ENCODE measurements at places on chromosomes 4 and X.

DNA sequence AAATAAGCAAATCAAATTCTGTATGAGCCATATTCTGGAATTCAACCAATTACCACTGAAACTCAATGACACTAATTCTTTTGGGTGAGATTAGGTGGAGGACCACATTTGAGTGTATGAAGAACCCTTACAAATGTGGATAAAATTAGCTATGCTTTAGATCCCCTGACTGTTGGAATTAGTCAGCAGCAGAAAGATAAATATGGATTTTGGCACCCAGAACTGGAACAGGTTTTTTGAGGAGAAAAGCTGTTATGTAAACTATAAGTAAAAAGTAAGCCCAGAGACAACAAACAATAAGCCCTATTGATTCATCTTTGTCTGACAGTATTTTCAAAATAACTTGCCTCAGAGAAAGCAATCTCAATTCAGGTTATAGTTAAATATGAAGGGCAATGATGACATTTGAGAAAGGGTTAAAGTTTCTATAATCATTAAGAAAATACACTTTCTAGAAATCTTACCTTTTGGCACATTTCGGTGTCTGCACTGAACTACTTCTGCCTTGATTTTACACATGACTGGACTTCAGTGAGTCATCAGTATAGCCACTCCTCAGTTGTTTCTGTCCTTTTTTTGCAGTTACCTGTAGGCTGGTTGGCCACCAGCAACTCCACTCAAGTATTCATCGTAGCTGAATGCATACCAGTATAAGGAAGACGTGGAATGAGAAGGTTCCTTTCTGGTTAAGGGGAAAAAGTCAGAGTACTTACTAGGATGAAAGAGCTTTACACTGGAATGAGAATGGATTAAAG lies 80.0 kb downstream of the KCTD8 start:
- no peak for DNase-seq

- no peak for DNase-seq
Observed at GRCh38 chrX:52933976-52934703, 24.2 kb downstream of the FAM156A start.

GRCh38 chrX:1502241-1502640 lies 34.7 kb downstream of the P2RY8 start:
- no peak for DNase-seq

DNA sequence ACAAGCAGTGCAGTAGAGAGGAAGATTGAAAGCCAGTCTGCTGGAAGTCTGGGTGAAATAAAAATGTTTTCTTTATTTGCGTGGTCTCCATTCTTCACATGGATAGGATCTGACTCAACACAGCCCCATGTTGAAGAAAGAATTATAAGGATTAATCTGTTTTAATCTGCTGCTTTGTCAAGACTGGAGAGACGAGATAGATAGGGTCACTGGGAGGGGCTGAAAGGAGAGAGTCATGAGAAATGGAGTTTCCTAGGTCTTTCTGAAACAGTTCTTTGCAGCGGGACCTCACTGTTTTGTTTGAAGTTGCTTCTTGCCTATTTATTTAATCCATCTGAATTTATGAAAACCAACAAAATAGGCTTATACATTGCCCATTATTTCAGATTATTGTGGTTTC lies 32.4 kb upstream of the RHOH start:
- no peak for DNase-seq

GRCh38 chr4:8832113-8832915 lies 39.3 kb downstream of the HMX1 start:
- no peak for DNase-seq

GRCh38 chr4:42637867-42638266 lies 19.0 kb downstream of the ATP8A1 start:
- DNase-seq, result no peak

GRCh38 chr4:4446434-4446833 lies 59.5 kb downstream of the NSG1 start:
- no peak for DNase-seq

DNA sequence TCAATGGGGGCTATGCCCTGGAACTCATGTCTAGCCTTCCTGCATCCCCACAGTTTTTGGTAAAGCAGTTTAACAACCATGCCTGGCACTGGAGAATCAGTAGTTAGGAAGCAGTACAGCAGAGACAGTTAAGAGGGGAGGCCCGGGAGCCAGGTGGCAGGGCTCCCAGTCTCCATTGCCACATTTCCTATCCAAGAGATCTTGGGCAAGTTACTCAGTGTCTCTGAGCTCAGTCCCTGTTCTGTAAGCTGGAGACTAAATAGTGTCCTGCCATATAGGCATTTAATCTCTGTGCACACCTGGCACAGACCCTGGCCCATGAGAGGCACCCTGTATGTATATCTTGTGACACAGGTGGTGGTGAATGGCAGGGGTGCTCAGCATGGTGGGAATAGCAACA lies 156.1 kb upstream of the EOLA2 start:
- no peak for DNase-seq

- no peak for DNase-seq
Observed at GRCh38 chrX:24448762-24449250, 16.3 kb upstream of the PDK3 start.

DNA sequence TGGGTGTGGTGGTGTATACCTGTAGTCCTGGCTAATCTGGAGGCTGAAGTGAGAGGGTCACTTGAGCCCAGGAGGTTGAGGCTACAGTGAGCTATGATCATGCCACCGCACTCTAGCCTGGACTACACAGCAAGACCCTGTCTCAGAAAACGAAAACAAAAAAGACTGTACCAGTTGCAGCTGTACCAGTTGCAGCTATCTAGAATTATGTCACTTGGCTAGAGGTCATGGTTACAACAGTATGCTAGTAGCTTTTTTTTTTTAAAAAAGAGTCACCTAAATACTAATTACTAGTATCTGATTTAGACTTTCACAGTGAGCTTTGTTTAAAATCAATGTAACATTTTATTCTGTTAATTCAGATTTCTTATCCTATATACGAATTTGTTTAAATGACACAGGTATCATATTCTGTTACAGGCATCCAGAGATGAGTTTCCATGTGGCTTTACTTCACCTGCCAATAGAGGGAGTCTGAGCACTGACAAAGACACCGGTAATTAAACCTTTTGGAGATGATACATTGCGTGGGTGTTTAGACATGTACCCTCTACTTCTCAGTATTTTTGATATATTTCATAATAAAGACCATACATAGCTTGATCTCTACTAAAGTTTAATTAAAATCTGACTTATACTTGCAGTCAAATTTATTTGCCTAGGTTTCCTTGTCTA lies 100.2 kb upstream of the IL13RA1 start:
- DNase-seq, result no peak

GRCh38 chrX:99394456-99394855 lies 1015.6 kb downstream of the PCDH19 start:
- DNase-seq, result no peak

- no peak for DNase-seq
Observed at GRCh38 chr4:1769692-1770091, 23.4 kb upstream of the FGFR3 start.

DNA sequence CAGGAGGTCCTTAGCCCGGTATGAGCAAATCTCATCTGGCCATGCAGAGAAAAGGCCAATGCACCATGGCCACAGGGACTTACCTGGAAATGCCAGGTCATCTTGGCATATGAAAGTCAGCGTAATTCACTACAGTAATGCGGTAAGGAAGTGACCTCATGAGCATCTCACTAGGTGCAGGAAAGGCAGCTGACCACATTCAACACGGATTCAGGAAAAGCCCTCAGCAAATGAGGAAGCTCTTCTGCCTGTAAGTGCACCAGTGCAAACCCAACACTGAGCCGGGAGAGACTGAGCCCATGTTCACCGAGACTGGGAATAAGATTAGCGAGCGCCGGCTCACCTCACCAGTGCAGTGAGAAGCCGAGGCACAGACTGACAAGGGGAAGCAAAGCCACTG lies 23.7 kb downstream of the LRPAP1 start:
- no peak for DNase-seq

- DNase-seq, result no peak
Observed at GRCh38 chr4:76211769-76212708, 1.6 kb downstream of the SCARB2 start.

DNA sequence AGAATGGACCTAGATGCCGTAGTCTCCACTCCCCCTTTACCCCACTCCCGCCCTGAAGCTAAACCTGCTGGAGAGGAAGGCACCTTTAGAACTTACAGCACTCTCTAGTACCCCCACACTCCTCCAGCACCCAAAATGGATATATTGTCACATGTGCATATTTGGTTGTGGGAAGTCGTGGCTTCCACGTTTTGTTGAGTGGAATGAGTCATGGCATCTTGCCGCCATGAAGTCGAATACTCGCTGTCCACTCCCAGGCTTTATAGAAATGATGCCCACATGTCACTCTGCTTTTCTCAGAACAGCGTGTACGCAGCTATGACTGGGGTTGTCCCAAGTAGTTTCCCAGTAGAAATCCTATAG lies 545 bp downstream of the ABCE1 start:
- peak; percentile 8 for DNase-seq

GRCh38 chrX:23644744-23645143 lies 22.5 kb upstream of the PRDX4 start:
- no peak for DNase-seq

DNA sequence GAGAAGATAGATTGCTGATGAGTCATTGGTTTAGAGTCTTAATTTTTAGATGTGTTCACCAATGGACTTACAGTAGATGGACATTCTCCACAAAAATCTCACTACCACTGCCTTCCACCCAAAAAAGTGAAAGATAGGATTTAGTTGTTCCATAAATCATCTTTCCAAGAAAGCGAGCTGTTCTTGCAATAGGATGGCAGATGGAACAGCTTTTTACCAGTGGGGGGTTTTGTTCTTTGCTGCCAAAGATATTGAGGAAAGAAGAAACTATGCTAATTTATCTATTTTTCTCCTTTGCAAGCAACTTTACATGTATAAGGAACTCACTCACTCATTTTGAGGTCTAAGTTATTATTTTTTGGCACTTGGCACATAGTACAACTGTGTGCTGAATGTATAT lies 109.5 kb downstream of the ADGRL3 start:
- DNase-seq, result no peak

GRCh38 chrX:152892999-152893891 lies 4.6 kb upstream of the ZNF185 start:
- DNase-seq, result no peak

GRCh38 chr4:109025471-109026076 lies 262.7 kb upstream of the ETNPPL start:
- no peak for DNase-seq

Measured in stimulated activated CD4-positive, alpha-beta T cell treated with anti-CD3 and anti-CD28 coated beads, Interleukin-1b, Interleukin-23, amount 100 ng/mL, for 1 hour (primary cell).